Prostate gland (tissue), 2 donors: ENCODE measurements at places on chromosomes 5 and 9. TPM values are rescaled to one million over a fixed set of nuclear protein-coding genes. Genes with fewer than 3 reads are reported as not detected.

Gene FAM151B
- 3.2 TPM for total RNA-seq

Gene PCAT7
- 0.18 TPM for total RNA-seq

Gene NRG2
- 11.1 TPM for total RNA-seq

Gene TAF11L5
- total RNA-seq = not detected

Gene PHF24
- total RNA-seq = not detected

Gene PSAT1
- 30.4 TPM for total RNA-seq

Gene PCDHB12
- total RNA-seq = 0.32 TPM

Gene PCDH12
- total RNA-seq = 1.4 TPM

Gene CMBL
- total RNA-seq = 11.2 TPM

Gene FOXI1
- not detected for total RNA-seq

Gene CNOT8
- total RNA-seq = 95.2 TPM

Gene ADAMTS6
- total RNA-seq = 20.7 TPM

Gene PCDHB3
- 2.5 TPM for total RNA-seq

Gene IFNA2
- not detected for total RNA-seq

Gene IL9
- total RNA-seq = not detected

Gene ARHGEF39
- total RNA-seq = 1.1 TPM

Gene RNF130
- 83.8 TPM for total RNA-seq

Gene SLC25A2
- 4.4 TPM for total RNA-seq

Gene PRDM9
- 4.7 TPM for total RNA-seq

Gene SH2D3C
- total RNA-seq = 11.4 TPM

Gene MIGA2
- total RNA-seq = 54.5 TPM

Gene FRRS1L
- 1.6 TPM for total RNA-seq

Gene SELENOP
- total RNA-seq = 228 TPM

Gene UNC5A
- 0.18 TPM for total RNA-seq

Gene SNCAIP
- 5.1 TPM for total RNA-seq

Gene GARNL3
- total RNA-seq = 34.2 TPM

Gene GNG10
- total RNA-seq = 51.2 TPM

Gene MELK
- 1.1 TPM for total RNA-seq

Gene TMC1
- total RNA-seq = 3.0 TPM

Gene NR5A1
- 88.4 TPM for total RNA-seq

Gene DCANP1
- not detected for total RNA-seq

Gene FOXD4
- 0.51 TPM for total RNA-seq

Gene IRX1
- 0.87 TPM for total RNA-seq

Gene FGFR4
- 2.2 TPM for total RNA-seq

Gene MRNIP
- 55.2 TPM for total RNA-seq

Gene ARRDC1
- total RNA-seq = 126 TPM

Gene SPEF2
- 7.9 TPM for total RNA-seq

Gene NOXA1
- total RNA-seq = 7.5 TPM

Gene SLC34A1
- total RNA-seq = not detected

Gene FCN1
- total RNA-seq = 0.23 TPM

Gene SPAG8
- 9.2 TPM for total RNA-seq

Gene RANBP3L
- total RNA-seq = 21.2 TPM

Gene FAM53C
- 81.0 TPM for total RNA-seq

Gene GFRA3
- 1.9 TPM for total RNA-seq

Gene FOXD4L6
- not detected for total RNA-seq

Gene MIER3
- 35.8 TPM for total RNA-seq

Gene RASEF
- 125 TPM for total RNA-seq

Gene OTP
- not detected for total RNA-seq

Gene TTC39B
- total RNA-seq = 4.3 TPM

Gene INSL4
- total RNA-seq = not detected

Gene IFNA13
- not detected for total RNA-seq

Gene COL27A1
- 54.8 TPM for total RNA-seq

Gene PCDHGA10
- total RNA-seq = 6.7 TPM

Gene FAM240B
- total RNA-seq = 2.0 TPM

Gene NEK6
- total RNA-seq = 32.3 TPM

Gene TGFBI
- 17.9 TPM for total RNA-seq

Gene CHSY3
- 0.09 TPM for total RNA-seq

Gene ENC1
- total RNA-seq = 103 TPM

Gene RICTOR
- 21.5 TPM for total RNA-seq
